AG10803 (cell line): ENCODE measurements at places on chromosomes 7 and 10.

DNA sequence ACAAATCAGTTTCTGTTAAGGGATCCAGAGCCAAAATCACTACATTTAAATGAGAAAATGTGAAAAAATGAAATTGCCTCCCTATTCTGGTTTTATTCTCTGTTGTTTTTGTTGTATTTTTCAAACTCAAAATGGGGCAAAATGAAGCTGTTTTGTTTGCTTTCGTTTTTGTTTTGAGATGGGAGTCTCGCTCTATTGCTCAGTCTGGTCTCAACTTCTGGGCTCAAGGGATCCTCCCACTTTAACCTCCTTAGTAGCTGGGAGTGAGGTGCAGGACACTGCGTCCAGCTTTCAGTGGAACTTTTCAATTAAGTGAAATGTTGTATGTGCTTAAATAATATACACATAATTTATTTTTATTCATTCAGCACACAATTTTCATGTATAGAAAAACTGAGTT, 205.0 kb downstream of the SORCS1 start:
- no peak for DNase-seq

DNA sequence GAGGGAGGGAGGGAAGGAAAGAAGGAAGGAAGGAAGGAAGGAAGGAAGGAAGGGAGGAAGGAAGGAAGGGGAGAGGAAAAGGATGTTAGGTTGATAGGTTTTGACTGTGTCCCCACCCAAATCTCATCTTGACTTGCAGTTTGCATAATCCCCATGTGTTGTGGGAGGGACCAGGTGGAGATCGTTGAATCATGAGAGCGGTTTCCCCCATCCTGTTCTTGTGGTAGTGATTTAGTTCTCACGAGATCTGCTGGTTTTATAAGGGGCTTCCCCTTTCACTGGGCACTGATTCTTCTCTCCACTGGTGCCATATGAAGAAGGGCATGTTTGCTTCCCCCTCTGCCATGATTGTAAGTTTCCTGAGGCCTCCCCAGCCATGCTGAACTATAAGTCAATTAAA, 15.1 kb upstream of the NUDCD3 start:
- DNase-seq = no peak

GRCh38 chr7:116952635-116953371, 498 bp upstream of the ST7 start:
- no peak for DNase-seq

- DNase-seq = no peak
Observed at GRCh38 chr7:151661587-151661986, 141.9 kb upstream of the RHEB start.

DNA sequence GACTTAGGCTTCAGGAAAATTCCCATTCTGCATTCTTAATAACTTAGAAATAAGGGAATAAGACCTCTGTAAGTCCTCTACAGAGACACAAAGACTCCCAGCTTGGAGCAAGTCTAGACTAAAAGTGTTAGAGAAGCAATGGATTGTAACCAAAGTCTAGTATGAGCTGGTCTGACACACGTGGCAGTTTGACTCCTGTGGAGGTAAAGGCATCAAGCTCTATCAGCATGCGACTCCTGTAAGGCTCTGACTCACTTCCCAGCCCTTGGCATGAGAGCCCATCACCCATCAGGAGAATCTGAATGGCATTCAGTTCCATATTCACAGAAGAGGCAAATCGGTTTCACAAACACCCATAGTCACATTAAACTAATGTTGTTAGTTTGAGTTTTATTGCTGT, 4.4 kb upstream of the VSTM4 start:
- no peak for DNase-seq

DNA sequence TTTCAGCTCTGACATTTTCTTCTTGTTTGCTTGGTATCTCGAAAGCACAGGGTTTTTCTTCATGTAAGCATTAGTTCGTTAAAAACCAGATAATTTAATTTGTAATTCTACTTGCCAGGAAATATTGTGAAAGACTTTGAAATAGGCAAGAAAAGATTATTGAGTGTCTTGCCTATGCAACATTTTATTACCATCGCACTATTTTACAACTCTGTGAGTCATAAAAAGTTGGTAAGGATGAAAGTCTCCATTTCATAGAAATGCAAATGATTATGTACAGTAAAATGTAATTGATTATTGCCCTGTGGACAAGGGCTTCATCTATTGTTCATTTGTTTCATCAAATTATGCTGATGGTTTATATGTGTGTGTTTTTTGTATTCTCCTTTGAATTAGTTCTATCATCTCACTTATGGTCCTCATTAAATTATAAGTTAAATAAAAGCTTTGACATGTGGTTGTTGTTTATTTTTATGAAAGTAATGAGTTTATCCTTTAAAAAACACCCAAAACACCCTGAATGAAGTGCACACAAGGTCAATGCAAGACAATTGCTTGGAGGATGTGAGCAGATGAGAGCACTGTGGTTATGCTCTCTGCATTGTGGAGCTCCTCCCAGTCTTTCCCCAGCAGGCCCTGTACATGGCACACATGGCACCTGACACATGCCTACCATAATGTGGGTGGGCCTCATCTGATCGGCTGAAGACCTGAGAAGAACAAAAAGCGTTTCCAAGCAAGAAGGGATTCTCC, 230.8 kb downstream of the CXCL12 start:
- DNase-seq = peak; percentile 66

- no peak for DNase-seq
Observed at GRCh38 chr10:14652816-14653215, 121.9 kb downstream of the FAM107B start.

GRCh38 chr7:55523366-55523765, 48.9 kb downstream of the VOPP1 start:
- DNase-seq = peak; percentile 44

DNA sequence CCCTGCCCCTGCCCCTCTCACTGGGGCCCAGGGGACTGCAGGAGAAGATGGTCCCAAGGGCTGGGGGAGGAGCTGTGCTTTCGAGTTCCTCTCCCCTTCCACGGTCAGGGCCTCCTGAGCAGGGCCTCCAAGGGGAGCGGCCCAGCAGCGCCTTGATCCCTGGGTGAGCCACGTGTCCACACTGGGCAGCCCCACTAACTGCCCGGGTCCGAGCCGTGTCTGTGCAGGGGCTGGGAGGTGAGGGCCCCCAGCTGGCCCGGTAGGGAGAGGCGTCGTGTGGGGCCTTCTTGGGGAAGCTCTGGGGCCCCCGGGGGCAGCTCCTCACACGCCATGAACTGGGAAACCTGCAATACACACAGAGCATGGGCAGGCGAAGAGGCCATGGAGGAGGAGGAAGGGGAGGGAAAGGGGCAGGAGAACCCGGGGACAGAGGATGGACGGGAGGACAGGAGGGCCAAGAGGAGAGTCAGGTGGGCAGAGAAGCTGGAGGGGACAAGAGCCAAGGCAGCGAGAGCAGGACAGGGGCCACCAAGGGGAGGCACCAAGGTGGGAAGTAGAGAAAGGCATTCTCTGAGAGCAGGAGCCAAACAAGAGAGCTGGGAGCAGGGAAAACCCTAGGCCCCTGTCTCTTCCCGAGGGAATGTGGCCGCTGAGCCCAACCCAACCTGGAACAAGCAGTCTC, 32.8 kb downstream of the KCNH2 start:
- DNase-seq = no peak

- no peak for DNase-seq
Observed at GRCh38 chr10:97765201-97765600, 6.6 kb downstream of the SFRP5 start.

DNA sequence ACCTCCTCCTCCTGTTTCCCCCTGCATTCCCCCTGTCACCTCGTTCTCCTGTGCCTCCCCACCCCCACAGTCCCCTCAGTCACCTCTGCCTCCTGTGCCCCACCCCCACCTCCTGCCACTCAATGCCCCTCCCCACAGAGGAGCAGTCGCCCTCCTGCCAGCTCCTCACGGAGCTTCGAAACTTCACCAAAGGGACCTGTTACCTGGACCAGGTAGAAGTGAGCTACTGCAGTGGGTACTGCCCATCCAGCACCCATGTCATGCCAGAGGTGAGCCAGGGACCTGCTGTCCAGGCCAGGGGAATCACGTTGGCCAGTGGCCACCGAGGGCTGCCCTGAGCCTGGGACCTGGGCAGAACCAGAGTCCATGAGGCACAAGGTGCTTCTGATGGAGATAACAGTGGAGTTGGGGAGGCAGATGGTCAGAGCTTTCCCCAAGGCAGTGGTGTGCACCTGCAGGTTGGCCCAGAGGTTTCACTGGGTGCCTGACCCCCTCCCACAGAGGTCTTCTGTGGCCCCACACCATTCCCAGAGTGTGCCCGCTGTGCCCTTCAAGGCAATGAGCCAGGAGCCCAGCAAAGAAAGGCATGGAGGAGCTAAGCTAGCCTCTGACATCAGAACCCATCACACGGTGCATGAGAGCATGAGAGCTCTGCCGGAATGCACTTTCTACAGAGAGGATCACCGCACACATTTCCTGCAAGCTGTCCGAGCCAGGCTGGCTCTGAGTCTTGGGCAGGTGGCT, 7.0 kb upstream of the ZNF862 start:
- DNase-seq = no peak

GRCh38 chr10:3825244-3825643, 40.2 kb upstream of the KLF6 start:
- DNase-seq = peak; percentile 90

GRCh38 chr7:100607111-100607510, 4.9 kb downstream of the PCOLCE start:
- DNase-seq = no peak

- DNase-seq = no peak
Observed at GRCh38 chr10:124168991-124169802, 75.8 kb upstream of the CHST15 start.

- no peak for DNase-seq
Observed at GRCh38 chr10:116706281-116706680, 36.1 kb downstream of the HSPA12A start.

DNA sequence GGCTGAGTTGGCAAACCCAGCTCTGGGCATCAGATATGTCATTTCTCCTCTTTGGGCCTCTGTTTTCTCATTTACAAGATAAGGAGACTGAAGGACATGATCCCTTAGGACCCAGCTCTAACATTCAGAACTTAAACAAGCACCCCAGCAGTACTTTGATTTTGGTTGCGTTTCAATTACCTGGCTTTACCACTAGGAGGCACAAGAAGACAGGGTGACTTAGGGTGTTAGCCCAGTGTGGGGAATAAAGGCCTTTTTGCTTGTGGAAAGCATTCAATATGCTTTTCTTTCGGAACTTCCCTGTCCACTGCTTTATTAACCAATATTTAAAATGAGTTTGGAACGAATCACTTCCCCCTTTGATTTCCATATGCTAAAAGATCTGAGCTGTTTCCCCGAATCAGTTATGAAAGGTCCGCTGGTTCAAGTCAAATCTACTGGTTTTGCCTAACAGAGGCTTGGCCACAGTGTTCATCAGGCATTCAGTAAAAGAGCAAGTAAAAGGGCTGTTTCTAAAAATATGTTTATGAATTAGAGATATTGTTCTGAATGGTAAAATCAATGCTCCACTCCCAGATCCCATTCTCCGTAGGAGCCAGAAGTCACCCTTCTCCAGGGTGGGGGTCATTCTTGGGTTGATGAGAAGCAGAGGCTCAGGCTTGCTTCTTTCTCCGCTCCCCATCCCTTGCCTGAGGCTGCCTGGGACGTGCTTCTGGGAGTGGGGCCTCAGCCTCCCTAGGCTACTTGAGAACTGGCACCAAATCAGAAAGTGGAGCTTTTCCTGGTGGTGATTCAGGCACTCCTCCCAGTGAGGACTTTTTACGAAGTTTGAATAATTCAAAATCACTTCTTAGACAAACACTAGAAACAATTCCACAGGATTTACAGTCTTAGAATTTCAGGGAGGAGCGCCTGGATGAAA, 105.5 kb downstream of the MYOF start:
- peak; percentile 87 for DNase-seq

DNA sequence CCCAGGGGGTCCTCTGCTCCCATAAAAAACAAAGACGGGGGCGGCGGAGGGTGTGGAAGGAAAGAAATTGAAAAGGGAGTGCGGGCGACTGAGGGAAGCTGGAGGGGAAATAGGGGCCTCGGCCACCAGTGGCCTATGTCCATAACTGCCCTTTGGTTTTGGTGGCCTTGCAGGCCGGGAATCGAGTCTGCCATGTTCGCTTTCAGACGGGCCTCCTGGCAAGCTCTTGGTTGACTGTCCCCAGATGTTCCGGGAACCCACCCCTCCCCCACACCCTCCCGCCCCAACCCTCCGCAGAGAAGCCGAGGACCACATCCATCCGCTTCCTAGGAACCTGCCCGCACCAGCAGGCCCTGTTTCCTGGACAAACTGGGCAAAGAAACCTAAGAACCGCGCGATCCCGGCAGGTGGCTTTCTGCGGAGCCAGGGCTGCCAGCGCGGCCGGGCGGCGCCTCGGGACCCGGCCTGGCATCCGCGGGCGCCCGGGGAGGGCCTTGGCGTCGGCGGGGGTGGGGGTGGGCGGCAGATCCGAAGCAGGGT, 20.0 kb upstream of the GATA3 start:
- no peak for DNase-seq

DNA sequence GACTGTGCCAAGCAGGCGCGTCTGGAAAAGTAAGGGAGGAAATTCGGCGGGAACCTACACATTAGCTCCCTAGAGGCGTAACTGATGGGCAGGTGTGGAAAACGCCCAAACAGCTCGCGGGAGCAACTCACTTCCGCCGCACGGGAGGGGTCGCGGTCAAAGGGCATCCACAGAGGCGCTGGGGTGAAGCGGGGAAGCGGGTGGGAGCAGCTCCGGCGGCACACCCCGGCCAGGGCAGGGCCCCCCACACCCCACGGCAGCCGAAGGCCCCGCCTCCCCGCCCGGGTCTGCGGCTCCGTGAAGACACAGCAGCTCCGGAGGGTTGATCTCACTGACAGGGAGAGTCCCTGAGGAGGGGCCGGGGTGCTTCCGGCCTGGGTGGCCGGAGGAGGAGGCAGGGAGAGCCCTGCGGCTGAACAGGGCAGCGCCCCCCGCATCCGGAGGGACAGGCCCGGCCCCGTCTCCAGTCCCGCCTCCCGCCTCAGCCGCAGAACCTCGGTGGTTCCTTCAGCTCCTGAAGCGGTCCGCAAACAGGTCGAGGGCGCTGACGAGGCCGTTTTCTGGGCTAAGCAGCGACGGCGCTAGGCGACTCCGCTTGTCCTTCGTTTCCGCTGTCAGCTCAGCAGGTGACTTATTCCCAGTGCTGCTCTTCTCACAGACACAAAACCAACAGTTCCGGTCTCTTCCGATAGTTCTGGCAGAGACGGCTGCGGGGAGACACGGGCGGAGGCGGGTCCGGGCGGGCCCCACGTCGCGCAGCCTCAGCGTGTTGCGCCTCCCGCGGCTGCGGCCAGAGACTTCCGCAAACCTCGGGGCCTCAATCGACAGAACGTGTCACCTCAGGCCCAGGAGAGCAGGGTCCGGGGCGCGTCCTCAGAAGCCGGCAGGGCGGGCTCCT, 276.1 kb downstream of the DNAJB6 start:
- no peak for DNase-seq
